HepG2 (cell line): ENCODE measurements at places on chromosomes 5 and 9. TPM values are rescaled to one million over a fixed set of nuclear protein-coding genes. Genes with fewer than 3 reads are reported as not detected.

FBP2 gene
- not detected in 2 replicates for total RNA-seq

JAK2 gene
- 4.1 and 5.8 TPM in 2 replicates for total RNA-seq

ACTBL2 gene
- not detected in 2 replicates for total RNA-seq

- H3K27me3 ChIP-seq = no peaks in the 10 kb centered on the region
- H3K27ac ChIP-seq = no peak overlapping the region
- DNase-seq = no peak
- H3K4me3 ChIP-seq = no peak overlapping the region
- H3K36me3 ChIP-seq = peaks cover 12% of the 10 kb centered on the region
Observed at GRCh38 chr9:93260263-93261066, 76.5 kb downstream of the WNK2 start.

DNA sequence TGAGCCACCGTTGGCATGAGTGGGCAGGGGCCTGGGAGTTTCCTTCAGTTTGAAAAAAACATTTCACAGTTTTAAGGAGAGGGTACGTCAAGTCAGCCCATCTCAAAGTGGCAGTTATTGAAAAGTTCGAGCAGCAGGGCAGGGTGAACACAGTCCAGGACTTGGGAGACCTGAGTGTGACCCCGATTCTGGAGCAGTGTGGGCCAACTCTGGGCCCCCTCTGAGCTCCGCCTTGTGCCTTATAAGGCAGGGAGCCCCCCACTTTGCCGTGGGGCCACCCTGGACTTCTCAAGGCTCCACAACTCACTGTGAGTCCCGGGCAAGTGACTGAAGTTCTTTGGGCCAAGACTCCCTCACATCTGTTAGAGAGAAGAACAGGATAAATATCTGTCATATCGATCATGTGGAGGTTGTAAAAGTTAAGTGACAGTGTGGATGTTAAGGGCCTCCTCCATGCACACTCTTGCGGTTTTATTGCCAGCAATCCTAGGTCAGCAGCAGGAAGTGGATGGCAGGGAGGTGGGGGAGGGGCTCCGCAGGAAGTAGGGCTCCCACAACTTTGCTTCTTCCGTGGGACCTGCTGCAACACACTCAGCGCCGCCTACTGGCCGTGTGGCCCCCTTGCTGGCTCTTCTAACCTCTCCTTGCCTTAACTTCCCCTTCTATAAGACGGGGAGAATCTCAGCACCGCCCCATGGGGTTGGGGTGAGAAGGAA, 38.4 kb downstream of the HRH2 start:
- peaks cover 25% of the 10 kb centered on the region for H3K4me1 ChIP-seq
- no peaks in the 10 kb centered on the region for H3K27me3 ChIP-seq
- DNase-seq = no peak

DNA sequence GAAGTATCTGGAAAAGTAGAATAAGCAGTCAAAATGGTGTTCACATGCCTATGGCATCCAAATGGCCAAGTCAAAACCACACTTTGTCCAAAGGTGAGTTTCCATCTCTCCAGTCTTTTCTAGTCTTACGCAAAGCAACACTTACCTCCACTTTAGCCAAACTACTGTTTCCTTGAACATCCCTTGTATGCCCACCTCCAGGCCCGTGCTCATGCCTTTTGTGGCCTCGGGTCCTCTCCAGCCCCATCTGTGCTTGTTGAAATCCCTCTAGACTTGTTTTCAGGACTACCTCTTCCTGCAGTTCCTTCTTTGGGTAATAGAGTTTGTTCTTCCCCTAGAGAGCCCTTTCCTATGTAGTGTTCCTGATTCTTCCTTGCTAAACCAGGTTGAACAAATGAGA, 61.0 kb downstream of the ANGPTL2 start:
- peaks cover 10% of the 10 kb centered on the region for H3K4me1 ChIP-seq
- no peaks in the 10 kb centered on the region for H3K36me3 ChIP-seq
- DNase-seq = no peak
- no peaks in the 10 kb centered on the region for H3K27me3 ChIP-seq
- H3K27ac ChIP-seq = no peak overlapping the region
- H3K4me3 ChIP-seq = no peak overlapping the region

DNA sequence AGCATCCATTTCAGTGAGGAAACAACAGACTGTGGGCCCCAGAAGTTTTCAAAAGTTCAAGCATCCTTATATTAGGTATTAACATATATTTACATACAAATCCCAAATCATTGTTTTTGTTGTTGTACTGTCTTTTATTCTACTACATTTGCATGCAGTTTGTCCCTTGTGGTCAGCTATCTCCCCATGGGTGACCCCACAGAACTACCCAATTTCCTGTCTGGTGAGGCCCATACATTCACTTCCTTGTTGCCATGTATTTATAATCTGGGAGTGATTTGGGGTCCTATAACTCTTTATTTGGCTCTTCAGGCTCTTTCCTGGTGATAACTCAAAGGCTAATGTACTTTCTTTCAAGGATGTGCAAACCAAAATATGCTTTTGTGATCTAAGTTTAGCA, 3.3 kb upstream of the CD180 start:
- no peaks in the 10 kb centered on the region for H3K36me3 ChIP-seq
- no peaks in the 10 kb centered on the region for H3K27me3 ChIP-seq
- no peak for DNase-seq
- no peak overlapping the region for H3K4me3 ChIP-seq
- no peaks in the 10 kb centered on the region for H3K4me1 ChIP-seq
- H3K27ac ChIP-seq = no peak overlapping the region

DNA sequence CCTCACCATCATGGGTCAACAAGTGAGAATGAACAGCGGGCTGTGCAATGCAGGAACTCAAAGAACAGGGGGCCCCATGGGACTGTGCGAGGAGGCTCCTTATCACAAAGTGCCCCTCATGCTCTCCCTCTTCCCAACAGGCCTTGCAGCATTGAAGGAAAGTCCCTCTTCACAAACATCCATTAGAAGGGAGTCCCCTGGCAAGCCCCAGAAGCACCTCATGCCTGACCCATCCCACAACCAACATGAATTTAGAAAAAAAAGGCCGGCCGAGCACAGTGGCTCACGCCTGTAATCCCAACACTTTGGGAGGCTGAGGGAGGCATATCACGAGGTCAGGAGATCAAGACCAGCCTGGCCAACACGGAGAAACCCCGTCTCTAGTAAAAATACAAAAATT, 122.6 kb upstream of the FSTL4 start:
- peaks cover 13% of the 10 kb centered on the region for H3K4me1 ChIP-seq
- H3K4me3 ChIP-seq = no peak overlapping the region
- no peak overlapping the region for H3K27ac ChIP-seq
- no peak for DNase-seq
- no peaks in the 10 kb centered on the region for H3K36me3 ChIP-seq

DNA sequence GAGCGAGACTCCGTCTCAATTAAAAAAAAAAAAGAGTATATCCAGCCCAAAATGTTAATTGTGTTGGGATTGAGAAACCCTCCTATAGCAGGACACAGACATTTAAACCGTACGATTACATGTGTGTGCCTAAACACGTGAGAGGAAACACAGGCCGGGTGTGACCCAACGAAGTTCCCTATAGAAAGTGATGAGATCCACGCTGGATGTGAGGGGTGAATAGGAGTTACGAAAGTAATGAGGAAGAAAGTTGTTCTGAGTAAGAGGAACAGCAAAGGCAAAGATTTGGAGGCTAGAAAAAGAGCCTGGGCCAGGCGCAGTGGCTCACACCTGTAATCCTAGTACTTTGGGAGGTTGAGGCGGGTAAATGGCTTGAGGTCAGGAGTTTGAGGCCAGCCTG, 13.6 kb downstream of the NAIF1 start:
- H3K27ac ChIP-seq = no peak overlapping the region
- H3K27me3 ChIP-seq = no peaks in the 10 kb centered on the region; the same call in 2 of the 3 replicates
- H3K36me3 ChIP-seq = no peaks in the 10 kb centered on the region
- DNase-seq = no peak

- no peaks in the 10 kb centered on the region for H3K27me3 ChIP-seq
- no peaks in the 10 kb centered on the region for H3K36me3 ChIP-seq
- DNase-seq = no peak
- no peak overlapping the region for H3K27ac ChIP-seq
- no peaks in the 10 kb centered on the region for H3K4me1 ChIP-seq
- no peak overlapping the region for H3K4me3 ChIP-seq
Observed at GRCh38 chr9:12933957-12934356, 159.1 kb downstream of the LURAP1L start.

- H3K27ac ChIP-seq = no peak overlapping the region
- no peaks in the 10 kb centered on the region for H3K27me3 ChIP-seq
Observed at GRCh38 chr5:15013654-15014463, 142.3 kb upstream of the ANKH start.

GRCh38 chr9:20320921-20321320, 301.4 kb downstream of the MLLT3 start:
- H3K27ac ChIP-seq = no peak overlapping the region
- DNase-seq = no peak
- H3K4me1 ChIP-seq = no peaks in the 10 kb centered on the region

DNA sequence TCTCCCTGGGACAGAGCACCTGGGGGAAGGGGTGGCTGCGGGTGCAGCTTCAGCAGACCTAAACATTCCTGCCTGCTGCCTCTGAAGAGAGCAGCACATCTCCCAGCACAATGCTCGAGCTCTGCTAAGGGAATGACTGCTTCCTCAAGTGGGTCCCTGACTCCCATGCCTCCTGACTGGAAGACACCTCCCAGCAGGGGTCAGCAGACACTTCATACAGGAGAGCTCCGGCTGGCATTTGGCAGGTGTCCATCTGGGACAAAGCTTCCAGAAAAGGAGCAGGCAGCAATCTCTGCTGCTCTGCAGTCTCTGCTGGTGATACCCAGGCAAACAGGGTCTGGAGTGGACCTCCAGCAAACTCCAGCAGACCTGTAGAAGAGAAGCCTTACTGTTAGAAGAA, 77.2 kb downstream of the SLCO6A1 start:
- no peaks in the 10 kb centered on the region for H3K4me1 ChIP-seq
- H3K27me3 ChIP-seq = no peaks in the 10 kb centered on the region
- no peak overlapping the region for H3K27ac ChIP-seq
- no peaks in the 10 kb centered on the region for H3K36me3 ChIP-seq
- no peak overlapping the region for H3K4me3 ChIP-seq

GRCh38 chr5:68139611-68140441, 75.7 kb upstream of the PIK3R1 start:
- no peak overlapping the region for H3K4me3 ChIP-seq
- no peaks in the 10 kb centered on the region for H3K4me1 ChIP-seq
- no peak overlapping the region for H3K27ac ChIP-seq
- no peaks in the 10 kb centered on the region for H3K27me3 ChIP-seq

DNA sequence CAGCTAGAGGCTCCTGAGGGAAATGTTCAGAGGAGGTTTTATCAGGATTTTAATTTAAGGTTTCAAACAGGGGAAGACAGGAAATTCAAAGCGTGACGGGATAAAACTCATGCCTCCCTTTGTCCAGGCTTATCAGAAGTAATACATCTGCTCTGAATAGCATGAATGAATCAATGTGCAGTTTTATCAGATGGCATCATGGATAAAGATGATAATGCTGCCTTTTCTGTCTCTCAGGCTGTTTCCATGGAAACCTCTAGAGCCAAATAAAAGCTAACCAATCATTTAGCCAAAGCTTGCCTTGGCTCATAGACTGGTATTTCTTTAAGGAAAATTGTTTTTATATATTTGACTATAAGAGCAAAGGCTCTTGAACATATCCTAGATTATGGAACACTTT, 16.4 kb downstream of the MFAP3 start:
- H3K4me3 ChIP-seq = no peak overlapping the region
- no peak for DNase-seq
- peaks cover 9% of the 10 kb centered on the region; the same call in 1 of the 2 replicates for H3K4me1 ChIP-seq

DNA sequence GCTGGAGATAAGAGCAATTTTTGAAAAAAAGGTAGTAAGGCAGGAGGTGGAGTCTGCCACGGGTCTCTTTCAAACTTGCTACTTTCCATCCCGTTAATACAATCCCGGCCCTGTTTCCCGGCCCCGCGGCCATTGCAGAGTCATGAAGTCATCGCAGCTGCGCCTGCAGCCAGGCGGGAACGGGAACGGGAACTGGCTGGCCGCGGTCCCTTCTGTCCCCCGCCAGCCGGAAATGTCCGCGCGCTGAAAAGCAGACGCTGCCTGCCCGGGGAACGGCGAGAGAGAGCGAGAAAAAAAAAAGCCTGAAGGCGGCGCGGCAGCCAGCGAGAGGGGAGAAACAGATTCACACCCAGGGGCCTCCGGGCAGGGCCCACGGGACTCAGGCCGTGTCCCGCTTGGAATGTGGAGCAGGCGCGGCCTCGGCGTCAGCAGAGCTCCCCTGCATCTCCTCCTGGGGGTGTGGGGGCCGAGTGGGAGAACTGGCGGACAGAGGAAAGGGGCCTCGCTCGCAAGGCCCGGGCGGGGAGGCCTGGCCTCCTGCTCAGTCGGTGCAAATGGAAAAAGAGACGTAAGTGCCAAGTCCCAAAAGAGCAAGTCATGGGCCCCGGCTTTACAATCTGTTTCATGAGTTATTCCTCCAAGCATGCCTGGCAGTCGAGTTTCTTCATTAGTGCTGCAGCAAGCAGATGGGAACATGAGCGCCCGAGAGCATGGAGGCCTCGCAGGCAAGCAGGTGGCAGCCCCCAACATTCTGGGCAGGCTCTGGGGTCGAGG, 201.2 kb upstream of the GAS1 start:
- 0 out of 2 replicates have a peak, but pooled peaks cover 5% of the 10 kb centered on the region for H3K27me3 ChIP-seq
- H3K4me3 ChIP-seq = no peak overlapping the region
- DNase-seq = no peak
- no peaks in the 10 kb centered on the region for H3K4me1 ChIP-seq
- H3K27ac ChIP-seq = no peak overlapping the region

DNA sequence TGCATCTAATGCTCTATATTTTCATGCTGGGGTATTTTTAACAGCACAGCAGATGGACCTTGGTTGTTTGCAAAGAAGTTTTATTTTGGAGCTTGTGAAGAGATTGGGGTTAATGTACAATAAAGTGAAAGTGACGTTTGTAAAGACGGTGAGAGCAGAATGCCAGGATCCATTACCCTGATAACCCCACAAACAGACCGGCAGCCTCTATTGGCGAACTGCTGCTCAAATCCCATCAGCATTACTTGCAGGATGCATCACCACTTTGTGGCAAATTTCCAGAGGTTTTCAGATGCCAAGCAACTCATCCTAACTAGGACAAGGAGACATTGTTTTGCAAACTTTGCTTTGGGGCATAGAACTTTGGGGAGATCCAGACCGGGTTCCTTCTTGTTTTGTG, 383.3 kb upstream of the ZNF462 start:
- H3K4me1 ChIP-seq = no peaks in the 10 kb centered on the region
- no peak for DNase-seq
- no peaks in the 10 kb centered on the region for H3K36me3 ChIP-seq
- H3K4me3 ChIP-seq = no peak overlapping the region
- H3K27ac ChIP-seq = no peak overlapping the region

- H3K4me3 ChIP-seq = no peak overlapping the region
- H3K27me3 ChIP-seq = peaks cover 1% of the 10 kb centered on the region; the same call in 1 of the 2 replicates
- no peaks in the 10 kb centered on the region for H3K4me1 ChIP-seq
- no peaks in the 10 kb centered on the region for H3K36me3 ChIP-seq
Observed at GRCh38 chr5:178081571-178082243, 31.6 kb upstream of the N4BP3 start.

- H3K4me1 ChIP-seq = no peaks in the 10 kb centered on the region
- H3K27me3 ChIP-seq = peaks cover 5% of the 10 kb centered on the region; the same call in 1 of the 3 replicates
- H3K27ac ChIP-seq = no peak overlapping the region
- DNase-seq = no peak
- no peaks in the 10 kb centered on the region for H3K36me3 ChIP-seq
- no peak overlapping the region for H3K4me3 ChIP-seq
Observed at GRCh38 chr5:157956271-157956885, 97.4 kb upstream of the CLINT1 start.

GRCh38 chr5:108727236-108727650, 20.5 kb upstream of the FER start:
- H3K27ac ChIP-seq = no peak overlapping the region
- DNase-seq = no peak
- H3K36me3 ChIP-seq = no peaks in the 10 kb centered on the region
- peaks cover 21% of the 10 kb centered on the region for H3K4me1 ChIP-seq

- peaks cover 10% of the 10 kb centered on the region; the same call in 1 of the 3 replicates for H3K27me3 ChIP-seq
- H3K4me3 ChIP-seq = no peak overlapping the region
- H3K4me1 ChIP-seq = no peaks in the 10 kb centered on the region
- DNase-seq = no peak
Observed at GRCh38 chr5:6468104-6468503, 19.4 kb downstream of the UBE2QL1 start.
